NCI-H187 treated with DMSO at 0.1 percent for 48 hours (cell line): ENCODE measurements at places on chromosomes 3 and 15.
A peak's percentile ranks its signal among the peaks of the same experiment; 100 is the strongest.

DNA sequence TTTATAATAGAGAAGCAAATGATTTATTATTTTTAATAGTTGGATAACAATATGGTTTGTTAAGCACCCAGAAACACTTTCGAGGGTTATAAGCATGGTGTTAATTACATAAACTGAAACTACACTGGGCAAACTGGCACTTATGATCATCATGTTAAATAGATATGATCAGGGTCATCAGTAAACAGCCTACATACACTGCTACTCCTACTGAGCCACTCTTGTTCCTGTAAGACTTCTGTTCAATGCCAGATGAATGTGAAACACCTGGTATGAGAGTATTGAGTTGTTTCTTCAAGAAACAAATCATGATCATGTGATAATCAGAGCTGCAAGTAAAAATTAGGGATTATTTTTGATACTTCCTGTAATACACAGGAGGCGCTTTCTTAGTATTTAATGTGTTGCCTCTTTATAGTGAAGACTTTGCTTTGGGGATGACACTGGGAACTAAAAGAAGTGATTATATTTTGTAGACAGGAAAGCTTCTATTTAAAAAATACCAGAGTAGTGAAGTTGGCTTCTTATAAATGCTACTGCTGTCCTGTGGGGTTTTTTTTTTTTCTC, 32.3 kb upstream of the UTS2B start:
- DNase-seq: no peak

- DNase-seq: no peak
These were observed 570.9 kb upstream of the IL12A start for GRCh38 chr3:159417761-159418160.

DNA sequence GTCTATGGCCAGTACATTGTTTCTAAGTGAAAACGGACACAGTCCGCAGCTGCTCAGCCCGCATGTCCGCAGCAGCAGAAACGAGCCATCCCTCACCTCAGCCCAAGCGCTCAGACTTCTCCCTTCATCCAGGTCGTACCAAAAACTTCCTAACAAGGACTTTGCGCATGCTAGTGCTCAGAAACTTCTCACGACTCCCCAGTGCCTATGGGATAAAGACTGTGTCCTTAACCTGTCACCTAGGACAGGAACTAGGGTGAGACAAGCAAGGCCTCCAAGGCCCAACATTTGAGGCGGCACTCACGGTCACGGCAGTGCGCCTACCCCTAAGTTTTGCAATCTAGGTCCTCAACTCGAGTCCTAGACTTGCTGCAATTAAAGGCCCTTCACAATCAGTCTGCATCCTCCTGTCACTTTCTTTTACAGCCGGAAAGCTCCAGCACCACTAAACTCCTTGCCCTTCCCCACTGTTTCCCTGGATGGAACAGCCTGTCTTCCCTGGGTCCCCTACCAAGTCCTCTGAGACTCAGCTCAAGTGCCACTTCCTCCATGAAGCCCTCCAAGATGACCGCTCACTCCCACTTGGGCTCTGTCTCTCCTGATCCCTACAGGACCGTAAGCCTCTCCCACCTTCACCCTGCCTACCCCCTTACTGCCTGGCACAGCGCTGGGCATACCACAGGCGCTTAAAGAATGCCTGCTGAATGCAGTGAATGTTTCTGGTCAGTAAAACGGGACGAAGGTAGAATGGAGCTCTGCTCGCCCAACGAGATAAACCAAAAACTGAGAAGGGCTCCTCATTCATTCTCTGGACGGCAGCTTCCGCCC, 1.2 kb downstream of the CLN6 start:
- DNase-seq: no peak

DNA sequence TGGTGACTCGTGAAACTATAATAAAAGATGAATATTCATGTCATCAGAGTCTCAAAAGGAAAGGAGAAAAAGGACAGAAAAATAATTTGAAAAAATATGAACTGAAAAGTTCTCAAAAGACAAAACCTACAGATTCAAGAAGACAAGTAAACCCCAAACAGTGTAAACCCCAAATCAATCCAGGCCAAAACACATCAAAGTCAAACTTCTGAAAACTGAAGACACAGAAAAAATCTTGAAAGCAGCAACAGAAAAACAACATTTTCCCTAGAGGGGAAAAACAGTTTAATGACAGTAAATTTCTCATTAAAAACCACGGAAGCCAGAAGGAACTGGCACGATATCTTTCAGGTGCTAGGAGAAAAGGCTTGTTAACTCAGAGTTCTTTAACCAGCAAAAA, 143.8 kb downstream of the PEAK1 start:
- no peak for DNase-seq

DNA sequence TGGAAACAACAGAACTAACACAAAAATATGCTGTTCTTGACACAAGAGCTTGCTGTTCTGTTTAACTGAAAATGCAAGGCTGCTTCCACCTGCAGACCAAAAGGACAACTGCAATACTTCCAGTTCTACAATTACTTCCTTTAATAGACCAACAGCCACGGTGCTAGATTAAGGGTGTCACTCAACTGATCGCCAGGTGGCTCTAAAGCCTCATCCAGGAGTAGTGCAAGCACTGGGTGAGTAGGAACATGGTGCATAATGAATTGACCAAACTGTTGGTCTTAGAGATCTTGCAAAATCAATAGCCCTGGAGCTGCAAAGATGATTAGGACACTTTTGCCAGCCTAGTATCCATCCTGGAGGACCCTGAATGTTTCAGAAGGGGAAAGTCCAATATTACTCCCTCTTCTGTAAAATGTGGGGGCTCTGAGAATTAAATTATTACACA, 3.6 kb upstream of the CLDN16 start:
- peak; percentile 28 for DNase-seq
